ENCODE measurements at places on chromosomes 3 and 15.

DNA sequence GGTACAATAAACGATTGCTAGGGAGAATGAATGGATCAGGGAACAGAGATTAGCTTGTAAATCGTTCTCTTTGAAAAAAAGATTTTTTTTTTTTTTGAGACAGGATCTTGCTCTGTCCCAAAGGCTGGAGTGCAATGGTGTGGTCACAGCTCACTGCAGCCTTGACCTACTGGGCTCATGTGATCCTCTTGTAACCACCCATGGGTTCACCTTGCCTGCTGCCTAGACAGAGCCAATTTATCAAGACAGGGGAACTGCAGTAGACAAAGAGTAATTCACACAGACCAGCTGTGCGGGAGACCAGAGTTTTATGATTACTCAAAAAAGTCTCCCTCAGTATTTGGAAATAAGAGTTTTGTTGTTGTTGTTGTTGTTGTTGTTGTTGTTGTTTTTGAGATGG is 39.6 kb downstream of the METTL6 start:
- H3K4me3 ChIP-seq = no peak overlapping the region
- no peaks in the 10 kb centered on the region for H3K36me3 ChIP-seq

DNA sequence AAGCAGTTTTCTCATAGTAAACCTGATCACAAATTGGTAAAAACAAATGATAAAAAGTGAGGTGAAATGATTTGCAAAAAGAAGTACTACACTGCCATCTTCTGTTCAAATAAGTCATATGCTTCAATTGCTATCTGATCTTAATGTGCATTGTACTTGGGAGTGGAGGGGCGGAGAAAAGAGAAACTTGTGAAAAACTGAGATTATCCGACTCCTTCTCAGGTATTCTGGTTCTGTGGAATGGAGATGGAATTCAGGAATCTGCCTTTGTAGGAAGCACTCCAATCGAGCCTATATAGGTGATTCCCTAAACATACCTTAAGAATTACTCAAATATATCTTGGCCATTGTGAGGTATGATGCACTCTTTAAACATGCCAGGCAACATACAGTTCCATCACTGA is 180.6 kb downstream of the CHL1 start:
- H3K27ac ChIP-seq = no peak overlapping the region
- H3K4me1 ChIP-seq = no peaks in the 10 kb centered on the region
- no peak for DNase-seq
- H3K4me3 ChIP-seq = no peak overlapping the region
- H3K36me3 ChIP-seq = no peaks in the 10 kb centered on the region

- H3K27me3 ChIP-seq = no peaks in the 10 kb centered on the region
- H3K4me1 ChIP-seq = no peaks in the 10 kb centered on the region
- H3K36me3 ChIP-seq = peaks cover 8% of the 10 kb centered on the region
- DNase-seq = no peak
- H3K4me3 ChIP-seq = no peak overlapping the region
- H3K27ac ChIP-seq = no peak overlapping the region
Observed at GRCh38 chr3:112167758-112168157, 34.7 kb upstream of the GCSAM start.

DNA sequence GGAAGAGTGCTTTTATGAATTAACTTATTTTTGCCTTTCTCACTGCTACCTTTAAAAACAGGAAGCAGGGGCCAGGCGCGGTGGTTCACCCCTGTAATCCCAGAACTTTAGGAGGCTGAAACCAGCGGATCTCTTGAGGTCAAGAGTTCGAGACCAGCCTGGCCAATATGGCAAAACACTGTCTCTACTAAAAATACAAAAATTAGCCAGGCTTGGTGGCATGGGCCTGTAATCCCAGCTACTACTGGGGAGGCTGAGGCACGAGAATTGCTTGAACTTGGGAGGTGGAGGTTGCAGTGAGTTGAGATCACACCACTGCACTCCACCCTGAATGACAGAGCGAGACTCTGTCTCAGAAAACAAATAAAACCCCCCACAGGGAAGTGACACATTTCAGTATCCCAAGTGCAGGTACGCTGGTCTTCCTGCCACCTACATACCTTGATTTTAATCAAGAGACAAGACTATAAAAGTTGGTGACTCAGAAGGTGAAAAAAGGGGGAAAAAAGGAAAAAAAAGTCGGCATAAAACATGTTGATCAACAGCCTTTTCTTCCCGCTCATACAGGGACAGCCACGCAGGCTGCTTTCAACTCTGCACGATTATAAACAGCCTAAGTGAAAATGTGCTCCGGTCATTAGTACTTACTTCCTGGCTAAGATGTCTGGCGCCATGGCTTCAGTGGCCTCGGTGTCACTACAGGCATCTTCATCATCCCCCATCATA is 18.8 kb downstream of the PPP1R2 start:
- peak overlapping the region; percentile 56 for H3K4me3 ChIP-seq
- peak; percentile 61 for DNase-seq
- H3K4me1 ChIP-seq = peaks cover 53% of the 10 kb centered on the region
- peaks cover 32% of the 10 kb centered on the region for H3K36me3 ChIP-seq

DNA sequence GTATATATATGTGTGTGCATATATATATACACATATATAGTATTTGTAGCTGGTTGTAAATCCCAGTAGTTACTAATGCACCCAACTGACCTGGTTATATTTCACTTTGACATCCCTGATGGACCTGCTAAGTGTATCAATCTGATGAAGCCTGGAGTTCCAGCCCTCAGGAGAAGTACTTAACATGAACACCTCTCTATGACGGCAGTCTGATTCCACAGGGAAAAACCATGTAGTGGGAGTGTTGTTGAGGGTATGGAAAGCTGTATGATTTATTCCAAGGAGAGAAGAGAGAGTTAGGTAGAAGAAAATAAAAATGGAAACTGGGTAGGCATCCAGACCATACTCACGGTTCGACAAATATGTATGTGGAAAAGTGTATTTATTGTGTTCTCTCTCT is 531.2 kb upstream of the SEMA6D start:
- peaks cover 47% of the 10 kb centered on the region for H3K27me3 ChIP-seq
- peaks cover 10% of the 10 kb centered on the region for H3K4me1 ChIP-seq
- H3K27ac ChIP-seq = no peak overlapping the region
- H3K4me3 ChIP-seq = no peak overlapping the region

DNA sequence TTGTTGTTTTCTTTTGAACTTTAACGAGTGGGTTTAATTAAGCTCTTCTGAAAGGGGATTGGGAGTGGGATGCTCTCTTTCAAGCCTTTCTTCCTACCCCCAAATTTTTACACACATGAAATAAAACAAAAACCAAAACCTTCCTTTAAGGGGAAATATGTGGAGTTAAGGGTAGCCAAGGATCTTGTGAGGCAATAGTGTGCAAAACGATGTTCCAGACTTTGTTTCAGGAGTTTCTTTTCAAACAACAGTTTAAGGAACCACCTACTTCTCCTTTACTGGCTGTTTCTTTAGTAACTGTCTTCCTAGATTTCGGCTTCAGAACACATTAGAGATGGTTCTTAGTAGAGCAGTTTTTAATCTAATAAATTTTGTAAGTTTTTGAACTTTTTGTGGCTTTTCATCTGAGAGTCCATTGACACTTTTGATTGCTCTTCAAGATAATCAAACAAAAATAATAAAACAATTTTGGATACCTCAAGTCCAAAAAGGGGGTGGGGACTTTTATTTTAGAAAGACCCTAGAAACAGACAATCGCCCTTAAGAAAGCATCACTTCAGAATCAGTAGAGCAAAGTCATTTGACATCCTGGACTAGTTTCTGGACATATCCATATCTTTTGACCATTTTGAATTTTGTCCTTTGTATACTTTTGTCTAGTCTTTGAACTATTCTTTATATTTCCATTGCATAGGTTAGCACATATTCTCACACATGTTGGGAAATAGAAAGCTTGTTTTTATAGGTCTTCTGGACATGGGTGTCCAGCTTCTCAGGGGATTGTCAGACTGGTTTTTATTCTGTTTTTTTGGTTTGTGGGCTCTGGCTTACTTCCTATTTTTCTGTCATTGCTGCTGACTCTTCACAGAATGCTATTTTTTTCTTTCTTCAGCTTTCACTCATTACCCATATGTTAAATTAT is 6.0 kb downstream of the DIPK2A start:
- DNase-seq = no peak
- H3K4me3 ChIP-seq = no peak overlapping the region
- peaks cover 40% of the 10 kb centered on the region for H3K4me1 ChIP-seq
- peaks cover 10% of the 10 kb centered on the region for H3K36me3 ChIP-seq

GRCh38 chr3:140092848-140093536 is 158.0 kb downstream of the CLSTN2 start:
- H3K4me1 ChIP-seq = no peaks in the 10 kb centered on the region
- no peak overlapping the region for H3K27ac ChIP-seq
- no peaks in the 10 kb centered on the region for H3K36me3 ChIP-seq
- peaks cover 9% of the 10 kb centered on the region for H3K27me3 ChIP-seq

GRCh38 chr3:193593668-193594030 is 641 bp downstream of the OPA1 start:
- H3K27ac ChIP-seq = peak overlapping the region; percentile 100
- peaks cover 30% of the 10 kb centered on the region for H3K36me3 ChIP-seq
- H3K27me3 ChIP-seq = no peaks in the 10 kb centered on the region
- peaks cover 47% of the 10 kb centered on the region for H3K4me1 ChIP-seq

DNA sequence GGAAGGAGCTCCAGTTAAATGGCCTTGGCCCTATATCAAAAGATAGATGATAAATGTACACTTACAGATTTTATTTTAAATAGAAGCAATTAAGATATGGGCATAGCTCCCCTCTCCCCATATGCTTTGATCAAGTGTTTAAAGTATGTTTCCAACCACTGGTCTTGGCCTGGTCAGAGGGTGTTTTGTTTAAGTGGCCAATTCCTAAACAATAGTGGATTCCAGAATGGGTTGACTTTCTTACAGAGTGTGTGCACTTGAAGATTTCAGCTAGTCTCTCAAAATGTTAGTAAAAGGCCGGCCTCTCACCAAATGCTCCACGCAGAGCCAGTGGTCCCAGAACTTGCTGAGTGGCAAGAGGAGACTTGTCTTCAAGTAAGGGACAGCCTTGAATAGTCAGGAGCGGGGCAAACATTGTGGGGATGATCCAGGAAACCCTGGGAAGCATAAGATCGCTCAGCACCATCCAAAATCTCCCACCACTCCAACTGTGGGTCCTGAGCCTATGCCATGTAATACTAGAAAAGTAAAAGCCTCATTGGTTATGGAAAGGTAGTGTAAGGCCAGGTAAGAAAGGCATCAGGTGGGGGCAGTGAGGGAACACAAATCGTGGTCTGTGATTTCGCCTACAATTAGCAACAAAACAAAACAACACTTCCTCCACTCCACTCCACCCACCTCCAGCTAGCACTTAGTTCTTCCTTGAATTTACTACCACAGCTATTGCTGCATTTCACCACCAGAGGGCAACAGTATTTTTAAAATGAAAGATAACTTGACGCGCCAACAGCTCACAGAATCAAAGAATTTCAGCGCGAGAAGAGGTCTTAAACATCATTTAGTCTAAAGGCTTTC is 4.8 kb downstream of the RARRES1 start:
- peak; percentile 63 for DNase-seq
- H3K4me3 ChIP-seq = no peak overlapping the region
- H3K27ac ChIP-seq = no peak overlapping the region
- peaks cover 29% of the 10 kb centered on the region for H3K4me1 ChIP-seq
- peaks cover 6% of the 10 kb centered on the region for H3K36me3 ChIP-seq

DNA sequence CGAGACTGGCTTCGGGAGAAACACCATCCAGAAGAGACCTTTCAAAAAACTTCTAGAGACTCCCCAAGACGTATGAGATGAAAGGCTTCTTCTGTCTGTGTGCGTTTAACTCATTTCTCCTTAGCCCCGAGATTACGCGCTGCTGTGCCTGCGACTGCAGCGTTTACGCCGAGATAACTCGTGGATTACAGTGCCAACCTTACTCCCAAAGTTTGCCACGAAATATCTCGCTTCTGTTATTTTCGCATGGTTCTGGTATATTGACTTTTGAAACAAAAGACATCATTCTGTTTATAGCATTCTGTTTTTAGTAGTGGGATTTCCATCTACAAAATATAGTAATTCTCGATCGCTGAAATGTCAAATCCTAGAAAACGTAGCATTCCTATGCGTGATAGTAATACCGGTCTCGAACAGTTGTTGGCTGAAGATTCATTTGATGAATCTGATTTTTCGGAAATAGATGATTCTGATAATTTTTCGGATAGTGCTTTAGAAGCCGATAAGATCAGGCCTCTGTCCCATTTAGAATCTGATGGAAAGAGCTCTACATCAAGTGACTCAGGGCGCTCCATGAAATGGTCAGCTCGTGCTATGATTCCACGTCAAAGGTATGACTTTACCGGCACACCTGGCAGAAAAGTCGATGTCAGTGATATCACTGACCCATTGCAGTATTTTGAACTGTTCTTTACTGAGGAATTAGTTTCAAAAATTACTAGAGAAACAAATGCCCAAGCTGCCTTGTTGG is 467 bp downstream of the PGBD4 start:
- no peak for DNase-seq
- peak overlapping the region; percentile 100 for H3K4me3 ChIP-seq
- H3K27me3 ChIP-seq = no peaks in the 10 kb centered on the region
- H3K36me3 ChIP-seq = peaks cover 32% of the 10 kb centered on the region
- peaks cover 39% of the 10 kb centered on the region for H3K4me1 ChIP-seq

DNA sequence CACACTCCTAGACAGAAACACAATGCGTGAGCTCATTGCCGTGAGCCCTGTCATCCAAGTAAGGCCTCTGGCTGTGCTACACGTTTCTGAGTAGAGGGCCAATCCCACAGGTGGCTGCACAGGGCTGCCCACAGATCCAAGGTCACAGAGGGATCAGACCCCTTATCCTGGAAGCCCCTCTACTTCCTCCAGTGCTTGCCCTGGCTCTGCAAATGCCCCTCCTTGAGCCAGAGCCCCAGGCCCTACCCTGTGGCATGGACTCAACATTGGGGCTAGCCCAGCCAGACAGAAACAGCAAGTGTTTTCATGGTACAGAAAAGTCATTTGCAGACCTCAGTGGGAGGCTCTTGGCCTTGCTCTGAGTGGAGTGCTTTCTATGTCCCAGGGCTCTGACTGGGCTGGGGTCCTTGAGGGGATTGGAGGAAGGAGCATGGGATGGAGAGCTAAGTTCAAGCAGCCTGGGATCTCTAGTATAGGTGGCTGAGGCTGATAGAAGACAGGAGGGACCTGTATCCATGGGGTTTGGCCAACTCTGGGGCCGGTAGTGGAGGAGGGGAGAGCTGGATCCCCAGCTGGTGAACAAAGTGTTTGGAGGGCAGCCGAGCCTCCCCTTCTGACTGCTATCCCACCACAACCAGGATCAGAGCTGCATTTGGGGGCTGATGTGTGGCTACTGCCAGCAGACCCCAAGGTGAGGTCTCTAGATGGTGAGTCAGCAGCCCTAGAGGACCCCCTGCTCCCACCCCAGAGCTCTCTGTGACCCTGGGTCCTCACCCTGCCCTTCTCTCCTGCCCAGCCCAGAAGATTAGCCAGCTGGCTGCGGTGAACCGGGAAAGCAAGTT is 38.7 kb downstream of the GOLGA6A start:
- peaks cover 9% of the 10 kb centered on the region for H3K4me1 ChIP-seq
- H3K27ac ChIP-seq = no peak overlapping the region
- no peaks in the 10 kb centered on the region for H3K36me3 ChIP-seq
- H3K4me3 ChIP-seq = no peak overlapping the region

- H3K27ac ChIP-seq = no peak overlapping the region
- DNase-seq = no peak
- H3K4me1 ChIP-seq = no peaks in the 10 kb centered on the region
- no peaks in the 10 kb centered on the region for H3K27me3 ChIP-seq
- peaks cover 32% of the 10 kb centered on the region for H3K36me3 ChIP-seq
Observed at GRCh38 chr3:185623939-185624665, 38.0 kb downstream of the SENP2 start.

GRCh38 chr3:492586-493316 is 296.2 kb downstream of the CHL1 start:
- no peak overlapping the region for H3K4me3 ChIP-seq
- H3K4me1 ChIP-seq = peaks cover 8% of the 10 kb centered on the region
- H3K27ac ChIP-seq = no peak overlapping the region
- H3K36me3 ChIP-seq = no peaks in the 10 kb centered on the region
- no peak for DNase-seq

GRCh38 chr3:133987948-133988484 is 41.7 kb downstream of the SLCO2A1 start:
- H3K4me3 ChIP-seq = no peak overlapping the region
- H3K27ac ChIP-seq = no peak overlapping the region
- H3K36me3 ChIP-seq = no peaks in the 10 kb centered on the region
- peaks cover 2% of the 10 kb centered on the region for H3K27me3 ChIP-seq
